Right atrium auricular region (tissue), 2 donors: ENCODE measurements at places on chromosomes 5 and 9.
A peak's percentile ranks its signal among the peaks of the same experiment; 100 is the strongest.

DNA sequence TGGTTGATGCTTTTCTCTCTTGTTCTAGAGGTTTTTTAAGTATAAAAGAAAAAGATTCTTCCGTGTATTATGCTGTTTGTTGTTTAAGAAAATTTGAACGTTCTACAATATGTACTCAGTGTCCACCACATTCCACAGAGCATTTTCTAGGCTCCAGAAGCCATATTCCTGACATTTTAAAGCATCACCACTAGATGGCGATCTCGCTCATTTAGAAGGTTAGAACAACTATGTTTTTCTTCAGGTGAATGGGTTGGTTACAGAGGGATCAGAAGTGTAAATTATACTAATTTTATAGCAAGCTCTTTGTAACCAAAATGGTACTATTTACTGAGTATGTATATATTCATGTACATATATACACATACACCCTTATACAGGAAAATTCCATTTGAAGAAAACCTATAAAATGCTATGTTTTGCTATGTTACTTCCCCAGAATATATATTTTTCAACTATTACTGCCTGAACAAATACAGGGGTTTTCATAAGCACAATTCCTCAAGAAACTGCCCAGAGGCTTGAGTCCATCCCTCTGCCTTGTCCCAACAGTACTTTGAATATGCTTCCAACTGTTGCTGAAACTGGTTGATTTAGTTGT, 284.3 kb downstream of the CCDC171 start:
- DNase-seq = no peak

DNA sequence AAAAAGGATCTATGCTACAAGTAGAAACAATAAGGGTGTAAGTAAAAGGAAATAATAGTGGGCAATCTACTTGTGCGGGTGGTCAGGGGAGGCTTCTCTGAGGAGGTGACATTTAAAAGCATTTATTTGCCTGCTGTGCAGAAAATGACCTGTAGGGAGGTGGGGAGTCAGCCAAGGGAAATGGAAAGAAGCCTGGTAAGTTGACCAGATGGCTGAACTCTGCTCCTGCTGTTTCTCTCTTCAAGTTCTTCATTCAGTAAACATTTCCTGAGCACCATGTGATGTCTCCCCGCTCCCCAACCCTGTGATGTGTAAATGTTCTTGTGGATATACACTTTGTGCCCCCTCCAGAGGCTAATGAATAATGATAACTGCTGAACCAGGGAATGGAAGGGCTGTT, 9.9 kb upstream of the SPIN1 start:
- no peak for DNase-seq

DNA sequence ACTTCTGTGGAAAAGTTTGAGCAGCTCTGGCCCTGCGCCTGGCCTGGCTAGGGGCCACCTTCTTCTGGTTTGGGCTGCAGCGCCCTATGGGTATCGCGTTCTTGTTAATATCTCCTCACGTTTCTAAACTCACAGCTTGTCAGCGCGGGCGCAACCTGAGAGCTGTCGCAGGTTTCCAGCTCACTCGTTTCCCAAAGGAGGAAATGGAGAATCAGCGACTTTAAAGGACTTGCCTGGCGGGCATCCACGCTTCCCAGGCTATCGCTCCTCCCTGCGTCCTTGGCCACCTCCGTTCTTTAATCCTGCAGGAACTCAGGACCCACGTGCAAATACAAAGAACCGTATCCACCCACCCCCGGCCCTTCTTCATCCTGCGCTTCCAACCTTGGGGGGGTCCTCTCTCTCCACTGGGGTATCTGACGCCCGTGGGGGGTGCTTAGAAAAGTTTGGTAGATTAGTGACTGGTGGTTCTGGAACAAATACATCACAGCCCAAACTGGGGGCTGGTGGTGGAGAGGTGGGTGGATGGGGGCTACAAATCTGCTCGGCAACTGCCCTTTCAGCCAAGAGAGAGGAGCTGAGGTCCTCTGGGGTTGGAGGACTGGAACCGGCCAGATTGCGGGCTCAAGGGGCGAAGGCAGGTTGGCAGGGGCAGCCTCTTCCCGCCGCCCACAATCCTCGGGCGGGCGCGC, 578 bp upstream of the PSAT1 start:
- DNase-seq = peak; percentile 61

DNA sequence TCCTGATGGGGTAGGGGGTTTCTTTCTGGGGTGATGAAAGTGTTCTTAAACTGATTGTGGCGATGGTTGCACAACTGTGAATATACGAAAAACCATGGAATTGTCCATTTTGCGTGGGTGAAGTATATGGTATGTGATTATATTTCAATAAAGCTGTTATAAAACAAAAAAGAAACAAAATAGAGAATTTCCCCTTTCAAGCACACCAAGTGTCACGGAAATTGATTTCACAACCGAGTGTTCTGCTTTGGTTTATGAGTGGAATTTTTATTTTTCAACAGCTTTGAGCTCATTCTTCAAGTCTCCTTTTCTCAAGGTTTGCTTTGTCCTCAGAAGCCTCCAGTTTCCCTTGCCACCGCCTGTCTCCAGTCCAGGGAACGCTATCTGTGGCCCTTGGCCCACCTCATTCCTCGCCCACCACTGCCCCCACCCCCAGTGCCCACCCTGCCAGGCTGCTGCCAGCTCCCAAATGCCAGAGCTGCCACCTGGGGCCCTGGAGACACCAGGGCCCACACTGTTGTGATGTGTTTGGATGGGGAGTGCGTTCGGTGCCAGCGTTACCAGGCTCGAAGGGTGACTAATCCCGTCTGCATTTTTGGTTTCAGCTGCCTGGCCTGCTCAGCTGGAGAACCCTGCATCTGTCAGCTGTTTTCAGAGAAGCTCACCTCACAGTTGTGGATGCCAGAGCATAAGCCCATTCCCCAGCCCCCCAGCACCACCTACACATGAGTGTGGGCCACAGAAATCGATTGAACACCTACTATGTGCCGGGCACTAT, 30.4 kb downstream of the DUSP1 start:
- DNase-seq = peak; percentile 89

DNA sequence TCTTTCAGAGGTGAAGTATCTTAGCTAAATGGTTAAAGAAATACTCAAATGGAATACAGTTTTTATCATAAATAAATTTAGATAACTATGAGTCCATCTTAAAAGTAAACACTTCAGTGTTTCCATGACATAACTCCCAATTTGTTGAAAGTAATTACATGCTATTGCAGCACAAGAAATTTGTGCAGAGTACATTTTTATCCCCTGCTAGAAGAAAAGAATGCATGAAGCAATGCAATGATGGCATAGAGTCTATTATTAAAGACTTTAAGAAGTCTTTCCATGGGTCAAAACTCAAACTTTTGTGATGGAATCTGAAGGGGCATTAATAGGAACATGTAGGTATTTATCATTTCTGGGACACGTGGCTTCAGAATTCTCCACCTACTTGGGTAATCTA, 106.6 kb upstream of the DPYSL3 start:
- DNase-seq = no peak

DNA sequence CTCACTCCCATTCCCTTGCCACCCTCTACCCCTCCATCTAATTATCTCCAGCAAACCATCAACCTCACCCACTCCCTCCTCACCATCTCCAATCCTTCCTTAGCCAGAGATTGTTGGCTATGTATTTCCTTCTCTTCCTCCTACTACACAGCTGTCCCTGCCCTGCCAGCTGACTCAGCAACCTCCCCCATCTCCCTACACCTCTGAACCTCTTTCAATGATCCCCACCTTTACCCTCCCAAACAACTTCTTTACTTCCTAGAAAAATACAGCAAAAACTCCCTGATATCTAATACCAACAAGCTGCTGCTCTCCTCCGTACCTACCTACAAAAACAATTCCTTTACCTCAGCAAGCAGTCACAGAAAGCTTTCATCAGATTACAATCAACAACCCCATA, 37.3 kb downstream of the SPTLC1 start:
- no peak for DNase-seq

DNA sequence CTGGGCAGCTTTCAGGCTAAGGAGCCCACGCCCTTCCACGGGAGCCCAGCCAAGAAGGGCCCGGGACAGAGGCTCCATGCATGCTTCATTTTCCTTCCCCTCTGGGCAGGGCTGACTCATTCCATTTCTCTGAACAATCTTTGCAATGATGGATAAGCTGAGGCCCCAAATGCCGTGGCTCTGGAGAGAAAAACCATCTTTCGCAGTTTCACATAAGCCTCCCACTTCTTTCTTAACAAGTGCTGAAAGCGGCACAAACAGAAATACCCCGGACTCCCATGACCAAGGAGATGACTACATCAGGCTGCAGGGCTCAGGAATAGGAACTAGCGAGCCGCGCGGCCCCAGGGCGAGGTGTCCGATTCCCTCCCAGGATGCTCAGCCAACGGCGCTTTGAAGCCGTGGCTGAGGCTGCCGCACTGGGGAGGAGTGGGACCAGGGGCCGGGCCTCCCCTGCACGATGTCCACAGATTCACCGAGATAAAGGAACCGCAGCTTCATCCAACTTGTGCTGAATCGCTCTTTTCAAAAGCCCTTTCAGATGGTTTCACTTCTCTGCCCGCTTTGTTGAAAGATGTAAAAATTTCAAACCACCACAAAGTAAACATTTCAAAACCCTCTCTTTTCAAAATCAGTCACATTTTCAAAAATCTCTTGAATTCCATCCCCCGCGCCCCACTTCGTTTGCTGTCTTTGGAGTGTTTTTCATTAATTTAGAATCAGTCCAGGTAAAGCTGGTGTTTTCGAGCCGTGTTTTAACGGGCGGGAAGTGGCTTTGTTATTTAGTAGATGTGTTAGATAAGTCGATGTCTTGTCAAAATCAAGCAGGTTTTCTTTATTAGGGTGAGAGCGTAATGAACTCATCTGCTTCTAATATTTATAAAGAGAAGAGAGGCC, 96.5 kb upstream of the LMX1B start:
- peak; percentile 87 for DNase-seq

DNA sequence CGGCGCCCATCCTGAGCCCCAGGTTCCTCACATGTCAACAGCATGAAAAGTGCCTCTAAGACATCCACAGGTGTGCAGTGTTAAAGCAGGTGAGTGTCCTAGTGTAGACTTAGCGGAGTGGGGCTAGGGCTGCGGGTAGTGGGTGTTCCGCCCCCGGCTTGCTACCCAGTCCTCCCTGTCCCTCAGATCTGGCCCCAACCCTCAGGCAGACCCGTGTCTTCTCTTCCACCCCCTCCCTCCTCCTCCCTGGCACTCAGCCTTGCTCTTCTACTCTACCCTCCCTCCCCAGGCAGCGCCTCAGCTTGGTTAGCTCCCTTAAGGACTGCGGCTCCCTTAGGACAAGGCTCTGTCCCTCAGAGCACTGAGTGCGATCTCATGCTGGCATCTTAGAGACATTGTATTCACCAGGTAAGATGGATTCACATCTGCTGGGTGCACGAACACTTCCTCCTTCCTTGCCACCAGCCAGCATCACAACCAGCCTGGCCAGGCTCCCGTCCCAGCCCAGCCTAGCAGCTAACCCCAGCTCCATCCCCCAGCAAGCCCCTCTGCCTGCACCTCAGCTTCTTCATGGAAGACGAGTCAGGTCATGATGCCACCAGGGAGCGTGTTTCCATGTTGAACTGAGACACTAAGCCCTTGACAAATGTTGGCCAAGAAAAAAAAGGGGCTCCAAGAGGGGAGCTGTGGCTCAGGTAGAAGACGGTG, 46.8 kb downstream of the NSUN2 start:
- DNase-seq = peak; percentile 34

GRCh38 chr5:107184066-107184465, 486.7 kb downstream of the EFNA5 start:
- no peak for DNase-seq

DNA sequence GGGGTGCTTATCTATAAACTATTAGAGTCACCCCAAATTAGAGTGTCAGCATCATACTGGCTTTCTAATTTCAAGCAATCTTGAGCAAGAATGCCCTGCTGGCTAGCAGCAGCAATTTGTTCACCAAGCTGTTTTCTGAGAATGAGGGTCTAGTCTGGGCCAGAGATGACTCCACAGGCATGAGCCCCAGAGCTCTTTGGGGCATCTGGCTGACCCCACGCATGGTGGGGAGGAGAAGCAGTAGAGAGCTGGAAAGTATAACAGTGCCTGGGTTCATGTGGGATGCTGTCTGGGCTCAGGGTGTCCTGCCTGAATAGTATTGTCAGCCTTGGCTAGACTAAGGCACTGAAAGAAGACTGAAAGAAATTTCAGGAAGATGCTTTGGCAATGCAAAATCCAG, 64.9 kb downstream of the C6 start:
- no peak for DNase-seq

- DNase-seq = no peak
These were observed 3.6 kb upstream of the TMEM210 start for GRCh38 chr9:137175345-137175961.

DNA sequence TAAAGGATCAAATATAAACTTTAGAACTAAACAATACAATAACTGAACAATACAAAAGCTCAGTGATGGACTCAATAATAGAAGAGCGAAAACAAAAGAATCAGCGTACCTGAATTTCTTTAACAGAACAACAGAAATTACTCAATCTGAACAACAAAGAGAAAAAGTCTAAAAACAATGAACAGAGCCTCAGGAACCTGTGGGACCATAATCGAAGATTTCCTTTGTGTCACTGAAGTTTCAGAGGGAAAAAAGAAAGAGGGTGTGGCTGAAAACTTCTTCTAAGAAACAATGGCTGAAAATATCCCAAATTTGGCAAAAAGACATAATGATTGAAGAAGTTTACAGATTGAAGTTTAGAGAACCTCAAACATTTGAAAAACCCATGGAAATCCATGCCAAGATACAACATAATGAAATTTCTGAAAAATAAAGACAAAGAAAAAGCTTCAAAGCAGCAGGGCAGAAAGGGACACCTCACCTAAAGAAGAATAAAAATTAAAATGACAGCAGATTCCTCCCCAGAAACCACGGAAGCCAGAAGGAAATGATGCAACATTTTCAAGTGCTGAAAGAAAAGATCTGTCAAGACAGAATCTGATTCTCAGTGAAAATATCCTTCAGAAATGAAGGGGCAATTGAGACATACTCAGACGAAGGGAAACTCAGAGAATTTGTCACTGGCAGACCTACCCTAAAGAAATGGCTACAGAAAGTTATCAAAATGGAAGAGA, 288.8 kb downstream of the ARL15 start:
- no peak for DNase-seq

DNA sequence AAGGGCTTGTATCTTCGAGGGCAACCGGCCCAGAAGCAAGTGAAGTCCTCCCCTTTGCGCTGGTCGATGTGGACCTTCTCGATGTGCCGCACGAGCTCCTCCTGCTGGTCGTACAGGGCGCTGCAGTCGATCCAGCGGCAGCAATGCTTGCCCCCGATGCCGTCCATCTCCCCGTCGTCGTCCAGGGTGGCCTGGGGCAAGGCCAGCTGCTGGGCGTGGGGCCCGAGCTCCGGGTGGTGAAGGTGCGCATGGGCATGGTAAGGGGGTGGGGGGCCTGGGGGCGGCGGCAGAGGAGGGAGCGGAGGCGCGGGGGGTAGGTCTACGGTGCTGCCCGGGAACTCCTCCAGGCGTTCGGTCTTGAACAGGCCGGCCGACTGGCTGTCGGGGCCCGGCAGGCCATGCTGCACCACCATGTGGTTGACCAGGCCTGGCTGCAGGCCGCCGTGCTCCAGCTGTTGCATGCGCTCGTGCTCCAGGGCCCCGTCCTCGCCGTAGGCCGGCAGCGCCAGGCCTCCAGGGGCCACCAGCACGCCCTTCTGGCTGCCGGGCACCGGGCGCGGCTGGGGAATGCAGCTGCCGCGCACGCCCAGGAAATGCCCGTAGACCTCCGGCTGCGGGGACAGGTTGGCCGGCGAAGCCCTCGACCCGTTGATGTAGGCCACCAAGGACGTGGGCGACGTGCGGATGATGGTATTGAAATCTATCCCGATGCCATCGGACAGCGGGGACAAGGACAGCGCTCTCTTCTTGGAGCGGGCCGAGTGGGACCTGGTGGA, 181.8 kb downstream of the GLIS3 start:
- no peak for DNase-seq
